H7 (cell line): ENCODE measurements at places on chromosomes 16 and 17.

GRCh38 chr17:76500074-76500746, 1.0 kb downstream of the RHBDF2 start:
- DNase-seq, result no peak

GRCh38 chr16:1573301-1573700, 38.6 kb downstream of the IFT140 start:
- no peak for DNase-seq

- DNase-seq, result peak; percentile 97
Measured at GRCh38 chr17:39636927-39637736, at the start of gene STARD3. Gene STARD3, plus strand, starts transcription at chr17:39637144. Its CDS starts 16,388 bp downstream, at chr17:39653532.

- no peak for DNase-seq
Measured at GRCh38 chr16:11033629-11034420, 89.5 kb downstream of the CLEC16A start.
